Activated CD4-positive, alpha-beta T cell treated with anti-CD3 and anti-CD28 coated beads, Interleukin-2, amount 10 ng/mL, durations not matched to agents 7 days and 5 days (primary cell): ENCODE measurements at places on chromosomes 5 and 9. TPM values are rescaled to one million over a fixed set of nuclear protein-coding genes. Genes with fewer than 3 reads are reported as not detected.

GRCh38 chr9:13557746-13558145, 278.3 kb upstream of the MPDZ start:
- no peak for DNase-seq

GRCh38 chr5:109937951-109938350, 248.2 kb downstream of the MAN2A1 start:
- DNase-seq = no peak

DNA sequence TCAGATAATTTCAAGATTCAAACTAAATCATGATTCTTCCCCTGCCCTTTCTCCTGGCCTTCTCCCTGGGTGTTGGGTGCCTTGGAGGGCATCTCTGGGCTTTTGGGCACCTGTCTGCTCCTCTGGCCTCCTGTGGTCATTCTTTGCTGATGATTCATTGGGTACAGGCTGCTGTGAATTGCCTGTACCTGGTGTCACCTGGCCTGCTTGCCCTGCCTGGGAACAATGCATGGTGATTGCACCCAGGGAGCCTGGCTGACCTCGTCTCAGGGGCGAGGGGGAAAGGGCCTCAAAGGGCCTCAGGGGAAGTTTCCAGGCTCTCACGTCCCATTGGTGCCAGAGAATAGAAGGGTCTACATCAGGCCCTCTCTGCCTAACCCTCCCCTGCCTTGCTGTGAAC, 20.1 kb upstream of the CKMT2 start:
- DNase-seq = no peak

GRCh38 chr9:89384783-89385182, 66.5 kb downstream of the SECISBP2 start:
- DNase-seq = no peak

The SH2D3C gene
- total RNA-seq = 71.4 TPM
